ENCODE measurements at places on chromosomes 2 and 18.

GRCh38 chr2:234898534-234899053, 53.2 kb upstream of the SH3BP4 start:
- DNase-seq = no peak

DNA sequence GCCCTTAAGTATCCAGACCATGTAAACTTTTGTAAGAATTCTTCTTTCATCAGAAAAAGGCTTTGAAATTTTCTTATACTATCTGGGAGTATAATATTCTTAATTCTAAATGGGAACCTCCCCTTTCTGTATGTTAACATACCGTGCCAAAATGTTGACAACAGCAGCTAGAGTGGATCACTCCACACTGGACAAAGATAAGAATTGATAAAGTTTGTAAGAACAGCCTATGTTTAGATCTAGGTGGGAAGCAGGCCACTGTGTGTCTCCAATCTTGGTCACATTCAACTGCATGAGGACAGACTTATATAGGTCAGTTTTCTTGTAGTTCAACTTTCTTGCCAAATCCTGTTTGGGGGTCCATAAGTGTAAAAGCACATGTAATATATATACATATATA, 235.7 kb downstream of the RPIA start:
- DNase-seq = no peak

GRCh38 chr2:122163617-122164016, 408.2 kb downstream of the TSN start:
- no peak for DNase-seq

DNA sequence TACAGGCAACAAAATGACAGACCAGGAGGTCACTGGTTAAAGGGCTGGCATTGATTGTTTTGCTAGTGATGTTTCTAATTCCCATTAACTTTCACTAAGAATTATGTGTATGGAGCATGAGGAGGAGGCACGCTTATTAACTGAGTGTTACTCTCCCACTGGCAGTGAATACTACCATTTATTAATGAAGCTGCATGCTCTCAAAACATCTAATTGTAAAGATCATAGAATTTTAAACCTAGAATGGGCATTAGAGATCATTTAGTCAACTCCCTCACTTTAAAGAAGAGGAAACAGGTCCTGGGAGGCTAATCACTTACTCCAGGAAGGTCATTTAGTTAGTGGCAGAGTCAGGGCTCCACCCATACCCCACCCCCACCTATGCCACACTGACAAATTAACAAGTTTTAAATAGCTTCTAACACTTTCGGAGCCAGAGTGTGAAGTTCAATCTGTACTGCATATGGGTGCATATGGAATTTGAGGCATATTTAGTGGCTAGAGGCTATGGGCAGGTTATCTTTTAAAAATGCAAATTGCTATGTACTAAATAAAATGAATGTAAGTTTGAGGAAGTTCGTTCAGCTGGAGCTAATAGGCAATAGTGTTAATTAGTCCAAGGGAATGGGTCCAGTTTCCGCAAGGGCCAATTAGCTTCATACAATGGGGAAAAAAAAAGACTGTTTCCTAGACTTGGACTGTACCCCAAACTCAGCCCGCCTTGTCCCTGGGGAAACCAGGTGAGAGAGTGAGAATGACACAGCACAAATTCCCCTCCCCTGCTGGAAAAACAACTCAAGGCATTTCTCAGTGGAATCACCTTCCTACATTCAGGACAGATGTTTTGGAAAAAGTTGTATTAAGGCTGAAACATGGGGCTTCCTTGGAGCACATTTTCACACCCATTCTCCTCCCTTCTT, 178.8 kb downstream of the ICOS start:
- DNase-seq = no peak

DNA sequence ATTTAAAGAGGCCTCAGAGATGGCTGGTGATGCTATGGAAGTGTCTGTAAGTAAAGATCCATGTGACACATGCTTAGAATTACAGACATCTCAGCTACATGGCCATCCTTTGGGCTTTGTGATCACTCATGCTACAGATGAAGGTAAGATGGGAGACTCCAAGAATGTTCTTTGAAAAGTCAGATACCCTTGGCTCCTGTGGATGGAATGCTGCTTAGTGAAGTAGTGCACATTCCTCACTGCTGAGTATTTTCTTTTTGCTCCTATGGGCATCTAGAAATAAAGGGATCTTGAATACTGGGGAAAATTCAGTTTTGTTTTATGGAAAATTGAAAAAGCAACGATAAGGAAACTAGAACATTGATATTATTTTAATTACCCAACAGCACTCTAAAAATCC, 55.2 kb upstream of the REV1 start:
- peak; percentile 58 for DNase-seq

GRCh38 chr2:120667981-120668380, 67.7 kb upstream of the GLI2 start:
- no peak for DNase-seq

DNA sequence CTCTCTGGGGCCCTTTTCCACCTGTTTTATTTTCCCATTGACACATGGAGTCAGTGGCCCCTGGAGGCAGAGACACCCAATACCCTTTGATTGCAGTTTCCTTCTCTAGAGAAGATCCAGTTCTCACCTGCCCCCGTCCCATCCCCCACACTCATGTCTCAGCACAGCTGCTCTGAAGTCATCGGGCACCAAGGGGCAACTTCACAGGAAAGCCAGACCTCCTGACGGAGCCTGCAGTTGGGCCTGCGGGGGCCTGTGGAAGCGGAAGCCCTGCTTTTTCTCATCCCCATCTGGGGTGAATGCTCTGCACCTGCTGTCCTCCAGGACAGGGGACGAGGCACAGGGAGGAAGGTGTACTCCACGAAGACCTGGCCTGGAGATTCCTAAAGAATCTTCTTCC, 308.3 kb upstream of the EPAS1 start:
- no peak for DNase-seq

DNA sequence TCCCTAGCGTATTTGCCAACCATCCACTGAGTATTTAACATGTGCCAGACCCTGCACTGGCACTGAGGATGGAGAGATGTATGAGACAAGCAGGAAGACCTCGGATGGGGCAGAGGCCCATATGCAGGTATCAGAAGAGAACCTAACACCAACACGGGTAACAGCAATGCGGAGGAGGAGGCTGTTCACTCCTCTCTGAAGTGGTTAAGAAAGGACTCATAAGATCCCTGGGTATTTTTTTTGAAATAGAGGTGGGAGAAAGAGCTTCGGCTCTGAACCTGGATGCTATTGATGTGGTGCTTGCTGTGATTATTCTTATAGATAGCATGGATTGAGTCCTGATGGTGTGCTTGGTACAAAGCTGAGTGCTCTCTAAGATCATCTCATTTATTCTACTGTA, 418.3 kb downstream of the LPIN1 start:
- no peak for DNase-seq

DNA sequence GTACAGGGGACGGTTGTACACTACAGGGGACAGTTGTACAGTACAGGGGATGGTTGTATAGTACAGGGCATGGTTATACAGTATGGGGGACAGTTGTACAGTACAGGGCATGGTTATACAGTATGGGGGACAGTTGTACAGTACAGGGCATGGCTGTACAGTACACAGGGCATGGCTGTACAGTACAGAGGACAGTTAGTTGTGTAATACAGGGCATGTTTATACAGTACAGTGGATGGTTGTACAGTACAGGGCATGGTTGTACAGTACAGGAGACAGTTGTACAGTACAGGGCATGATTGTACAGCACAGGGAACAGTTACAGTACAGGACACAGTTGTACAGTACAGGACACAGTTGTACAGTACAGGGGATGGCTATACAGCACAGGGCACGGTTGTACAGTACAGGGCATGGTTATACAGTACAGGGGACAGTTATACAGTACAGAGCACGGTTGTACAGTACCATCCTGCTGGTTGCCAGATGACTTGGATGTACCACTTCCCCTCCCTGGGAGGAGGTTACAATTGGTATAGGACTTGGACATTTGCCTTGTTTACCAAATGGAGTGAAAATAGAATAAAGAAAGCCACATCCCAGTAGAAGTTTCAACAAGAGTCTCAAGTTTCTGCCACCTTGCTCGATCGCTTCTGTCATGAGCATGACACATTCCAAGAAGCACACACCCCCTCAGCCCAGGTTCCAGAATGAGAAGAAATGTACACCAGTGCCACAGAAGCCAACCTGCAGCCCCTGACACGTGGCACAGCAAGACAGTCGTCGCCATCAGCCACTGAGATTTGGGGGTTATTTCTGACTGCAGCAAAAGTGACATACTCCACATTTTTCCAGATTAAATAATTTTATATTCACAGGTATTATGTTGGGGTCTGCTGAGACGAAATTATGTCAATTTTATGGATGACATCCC, 16.0 kb downstream of the CYRIA start:
- no peak for DNase-seq

DNA sequence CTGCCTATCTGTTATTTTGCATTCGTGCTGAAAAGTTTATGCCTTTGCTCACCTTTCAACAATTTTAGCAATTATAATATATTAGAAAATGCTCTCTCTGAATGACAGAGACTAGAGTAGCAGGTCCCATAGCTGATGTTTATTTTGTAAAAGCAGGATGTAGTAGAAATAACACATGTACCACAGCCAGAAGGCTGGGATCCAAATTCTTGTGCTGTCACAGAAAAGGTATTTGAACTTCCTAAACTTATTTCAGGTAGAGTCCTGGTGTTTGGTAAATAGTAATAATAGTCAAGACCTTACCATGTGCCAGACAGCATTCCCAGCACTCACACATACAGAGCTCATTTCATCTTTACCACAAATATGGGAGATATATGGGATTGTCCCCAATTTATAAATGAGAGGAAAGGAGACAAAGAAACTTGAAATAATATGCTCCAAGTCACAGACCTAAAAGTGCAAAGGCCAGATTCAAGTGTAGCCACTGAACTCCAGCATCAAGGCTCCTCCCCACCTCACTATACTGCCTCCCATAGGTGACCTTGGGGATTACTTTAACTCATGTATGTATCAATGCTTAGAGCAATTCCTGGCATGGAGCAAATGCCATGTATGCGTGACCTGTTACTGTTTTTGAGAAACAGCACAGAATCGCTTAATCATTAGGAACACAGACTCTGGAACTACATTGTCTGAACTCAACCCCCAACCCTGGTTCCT, 284.7 kb upstream of the RAB12 start:
- DNase-seq = no peak

DNA sequence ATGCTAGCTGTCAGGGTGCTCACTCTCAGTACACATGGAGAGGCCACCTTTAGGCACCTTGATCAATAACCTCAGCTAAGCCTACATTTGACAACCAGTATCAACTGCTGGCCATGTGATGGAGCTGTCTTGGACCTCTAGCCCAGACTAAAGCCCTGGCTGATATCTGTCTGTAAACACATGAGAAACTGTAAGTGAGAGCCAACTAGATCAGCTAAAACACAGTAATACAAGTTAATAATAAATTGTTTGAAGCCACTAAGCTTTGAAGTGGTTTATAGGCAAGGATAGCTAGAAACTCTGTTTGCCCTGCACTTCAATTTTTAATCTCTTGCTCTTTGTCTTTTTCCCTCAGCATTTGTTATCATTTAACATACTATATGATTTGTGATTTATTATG, 407.1 kb downstream of the SPAG16 start:
- DNase-seq = no peak

GRCh38 chr2:233356546-233357308, 2.4 kb downstream of the DGKD start:
- no peak for DNase-seq

DNA sequence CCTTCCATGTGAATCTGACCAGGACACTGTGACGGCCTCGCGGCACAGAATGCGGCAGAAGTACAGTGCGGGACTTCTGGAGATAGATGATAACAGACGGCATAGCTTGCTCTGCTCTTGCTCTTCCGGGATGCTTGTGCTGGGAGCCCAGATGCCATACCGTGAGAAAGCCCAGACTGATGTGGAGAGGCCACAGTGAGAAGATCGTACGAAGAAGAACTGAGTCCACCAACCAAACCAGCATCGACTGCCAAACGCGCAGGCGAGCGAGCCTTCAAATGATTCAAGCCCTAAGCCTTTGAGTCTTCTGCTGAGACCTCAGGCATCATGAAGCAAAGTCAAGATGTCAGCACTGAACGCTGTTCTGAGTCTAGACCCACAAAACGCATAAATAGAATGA, 33.7 kb downstream of the DTNB start:
- DNase-seq = no peak

DNA sequence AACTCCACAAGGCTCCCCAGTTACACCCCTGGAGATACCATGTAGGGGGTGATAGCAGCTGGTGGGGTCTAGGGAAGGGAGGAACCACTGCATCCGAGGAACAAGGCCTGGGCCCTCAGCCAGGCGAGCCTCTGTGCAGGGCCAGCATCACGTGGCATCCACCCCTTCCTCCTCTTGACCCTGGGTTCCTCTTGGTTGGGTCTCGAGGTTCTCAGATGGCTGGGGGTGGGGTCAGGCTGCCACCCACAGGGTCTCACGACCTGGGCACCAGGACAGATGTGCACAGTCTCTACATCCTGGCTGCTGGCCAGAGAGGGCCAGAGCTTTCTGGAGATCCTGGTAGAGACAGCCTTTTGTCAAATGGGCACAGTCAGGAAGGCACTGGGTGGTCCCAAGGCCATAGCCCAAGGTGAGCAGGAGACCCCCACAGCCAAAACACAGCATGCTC, 10.4 kb downstream of the HS6ST1 start:
- DNase-seq = no peak

DNA sequence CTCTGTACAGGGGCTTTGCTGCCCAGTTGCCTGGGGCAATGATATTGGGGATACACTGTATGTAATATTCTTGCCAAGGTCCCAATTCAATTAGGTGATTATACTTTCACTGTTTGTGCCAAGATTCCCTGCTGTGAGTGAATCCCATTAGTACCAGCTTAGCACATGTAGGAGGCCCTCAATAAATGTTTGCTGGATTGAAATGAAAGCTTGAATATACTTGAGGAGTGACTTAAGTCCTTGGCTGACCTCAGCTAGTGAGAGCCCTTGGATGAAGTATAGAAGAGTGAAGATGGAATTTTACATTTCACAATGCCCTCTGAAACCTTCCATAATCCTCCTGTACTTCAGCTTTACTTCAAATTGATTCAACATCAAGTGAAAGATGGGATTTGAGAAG, 102.9 kb downstream of the GATA6 start:
- no peak for DNase-seq

DNA sequence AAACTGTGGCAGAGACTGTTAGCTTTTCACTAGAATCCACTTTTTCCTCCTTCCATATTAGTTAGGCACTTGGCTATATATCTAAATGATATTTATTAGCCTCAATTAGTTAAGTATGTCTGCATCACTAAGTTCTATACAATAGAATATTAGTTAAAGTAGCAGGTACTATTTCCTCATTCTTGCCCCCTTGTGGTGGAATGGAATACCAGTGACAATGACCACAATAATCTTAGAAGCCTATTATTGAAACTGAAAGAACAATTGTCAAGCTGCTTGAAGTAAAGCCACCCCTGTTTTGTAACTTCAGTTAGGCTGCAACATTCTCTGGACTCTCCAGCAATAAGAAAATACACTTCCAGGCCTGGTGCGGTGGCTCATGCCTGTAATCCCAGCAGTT, 476.3 kb upstream of the VWC2L start:
- peak; percentile 8 for DNase-seq

GRCh38 chr2:170022692-170023091, 155.3 kb upstream of the MYO3B start:
- peak; percentile 92 for DNase-seq

Data from fibroblast of skin of back (primary cell).